ENCODE measurements at places on chromosomes 7 and 10.

GRCh38 chr7:148545172-148545571, 45.4 kb upstream of the C7orf33 start:
- no peak for DNase-seq

- DNase-seq = no peak
These were observed 11.3 kb upstream of the TRPV6 start for GRCh38 chr7:142896741-142897379.

DNA sequence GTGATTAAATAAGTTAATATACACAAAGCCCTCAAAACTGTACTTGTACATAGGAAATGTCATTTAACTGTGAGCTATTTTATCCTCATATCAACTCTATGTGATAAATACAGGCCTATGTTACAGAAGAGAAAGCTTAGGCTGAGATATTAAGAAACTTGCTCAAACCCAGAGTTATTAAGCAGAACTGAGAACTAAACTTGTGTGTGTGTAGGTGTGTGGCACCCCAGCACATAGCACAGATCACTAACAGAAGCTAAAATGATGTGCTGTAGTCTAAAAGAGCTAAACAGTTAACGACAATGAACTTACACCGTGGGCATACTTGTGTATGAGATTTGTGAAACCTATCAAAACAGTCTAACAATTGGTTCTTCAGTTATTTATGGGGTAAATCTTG, 34.5 kb downstream of the MTPN start:
- DNase-seq = no peak

DNA sequence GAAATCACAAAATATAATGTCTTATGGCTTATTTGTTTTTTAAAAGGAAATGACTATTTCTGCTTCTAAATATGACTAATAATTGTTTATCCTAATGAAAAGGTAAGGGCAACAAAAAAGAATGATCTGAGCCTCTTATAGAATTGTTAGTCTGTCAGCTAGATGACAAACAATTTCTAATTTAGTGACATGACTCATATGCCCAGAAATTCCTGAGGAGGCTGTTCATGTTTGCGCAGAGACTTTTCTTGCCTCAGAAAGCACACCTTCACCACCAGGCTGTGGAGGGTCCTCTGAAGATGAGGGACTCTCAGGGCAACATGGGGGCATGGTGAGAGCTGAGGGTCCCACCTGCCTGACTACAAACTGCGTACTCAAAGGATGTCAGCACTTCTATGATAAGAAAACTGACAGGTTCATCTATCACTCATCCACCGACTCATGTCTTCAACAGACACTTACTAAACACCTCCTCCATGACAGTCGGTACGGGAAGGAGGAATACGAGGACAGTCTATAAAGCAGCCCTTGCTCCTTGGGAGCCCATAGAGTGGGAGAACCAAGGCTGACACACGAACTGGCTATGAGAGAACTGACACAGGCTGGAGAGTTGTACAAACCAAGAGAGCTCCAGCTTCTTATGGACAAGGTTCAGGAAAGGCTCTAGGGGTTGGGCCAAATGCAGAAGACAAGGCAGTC, 102.0 kb downstream of the PKD1L1 start:
- no peak for DNase-seq

GRCh38 chr7:74116356-74116755, 32.8 kb downstream of the LIMK1 start:
- no peak for DNase-seq

GRCh38 chr10:100715445-100716385, 29.7 kb upstream of the PAX2 start:
- no peak for DNase-seq

DNA sequence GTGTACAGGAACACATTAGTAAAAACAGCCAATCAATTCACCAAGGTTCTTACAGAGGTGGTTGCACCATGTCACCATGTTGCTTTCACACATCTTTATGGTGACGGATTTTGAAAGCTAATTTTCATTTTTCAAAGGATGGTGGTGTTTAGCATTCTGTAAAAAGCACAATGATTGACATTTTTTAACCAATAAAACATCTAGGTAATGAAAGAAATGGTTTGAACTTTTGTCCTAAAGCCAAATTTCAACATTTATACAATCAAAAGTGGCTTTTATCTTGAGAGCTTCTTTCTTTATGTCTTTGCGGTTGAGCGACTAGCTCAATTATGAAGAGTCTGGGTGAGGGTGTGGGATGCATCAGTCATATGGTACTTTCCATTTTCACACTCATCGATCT, 94.4 kb downstream of the MALRD1 start:
- no peak for DNase-seq

DNA sequence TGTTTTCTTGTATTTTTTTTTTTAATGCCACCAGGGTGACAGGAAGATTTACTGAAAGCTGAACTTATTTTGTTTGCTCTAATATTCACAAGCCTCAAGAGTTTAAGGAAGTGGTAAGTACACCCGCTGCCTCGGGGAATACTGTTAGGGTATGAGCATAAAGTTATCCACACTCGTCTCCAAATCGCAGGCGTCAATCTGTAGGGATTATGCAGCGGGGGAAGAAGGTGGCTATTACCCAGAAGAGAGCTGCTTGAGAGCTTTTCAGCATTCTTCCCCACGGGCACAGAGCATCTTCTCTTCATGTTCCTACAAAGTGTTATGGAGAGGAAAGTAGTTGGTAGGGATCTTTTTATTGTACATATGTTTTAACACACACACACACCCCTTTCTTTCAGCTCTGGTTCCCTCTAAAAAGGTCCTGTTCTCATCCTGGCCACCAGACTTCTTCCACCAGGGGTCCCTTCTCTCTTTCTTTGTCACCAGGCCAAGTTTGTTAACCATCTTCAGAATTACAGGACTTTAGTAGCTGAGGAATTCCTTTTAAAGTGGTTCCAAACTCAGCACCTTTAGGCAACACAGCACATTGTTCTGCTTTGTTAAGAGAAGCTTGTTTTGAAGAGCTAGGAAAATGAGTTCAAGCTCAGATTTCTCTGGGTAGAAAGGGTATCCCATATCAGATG, 411.6 kb upstream of the GALNT17 start:
- no peak for DNase-seq

DNA sequence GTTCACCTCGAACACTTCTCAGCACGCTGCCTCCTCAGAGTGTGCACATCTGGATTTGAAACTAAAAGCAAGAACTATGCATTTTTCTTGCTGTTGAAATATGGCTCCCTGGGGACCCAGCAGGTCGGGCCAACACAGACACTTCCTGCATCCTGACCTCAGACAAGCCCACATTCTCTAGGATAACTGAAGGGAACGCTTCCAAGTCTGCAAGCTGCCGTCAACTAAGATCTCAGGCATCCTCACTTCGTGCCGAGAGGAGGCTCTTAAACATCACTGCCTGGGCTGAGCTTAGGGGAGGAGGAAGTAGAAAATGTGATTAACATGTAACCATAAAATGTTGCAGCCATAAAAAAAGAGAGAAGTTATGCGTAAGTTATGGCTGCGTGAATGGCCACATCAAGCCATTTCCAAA, 65.5 kb downstream of the PYROXD2 start:
- peak; percentile 13 for DNase-seq

DNA sequence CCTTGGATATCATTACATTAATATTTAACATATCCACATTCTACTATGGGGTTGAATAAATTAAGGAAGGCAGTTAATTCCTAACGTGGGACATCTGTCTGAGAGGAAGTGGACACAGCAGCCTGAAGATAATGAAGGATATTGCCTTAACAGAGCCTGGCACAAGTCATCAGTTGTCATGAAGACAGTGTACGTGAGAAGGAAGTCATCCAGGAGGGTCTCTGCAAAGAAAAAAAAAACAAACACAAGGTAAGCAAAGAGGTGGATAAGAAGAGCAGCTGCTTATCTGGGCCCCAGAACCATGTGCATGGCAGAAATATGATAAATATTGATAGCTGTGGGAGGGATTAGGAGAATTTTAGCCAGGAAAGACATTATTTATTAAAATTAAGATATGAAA, 190.0 kb downstream of the RAPGEF5 start:
- peak; percentile 37 for DNase-seq

DNA sequence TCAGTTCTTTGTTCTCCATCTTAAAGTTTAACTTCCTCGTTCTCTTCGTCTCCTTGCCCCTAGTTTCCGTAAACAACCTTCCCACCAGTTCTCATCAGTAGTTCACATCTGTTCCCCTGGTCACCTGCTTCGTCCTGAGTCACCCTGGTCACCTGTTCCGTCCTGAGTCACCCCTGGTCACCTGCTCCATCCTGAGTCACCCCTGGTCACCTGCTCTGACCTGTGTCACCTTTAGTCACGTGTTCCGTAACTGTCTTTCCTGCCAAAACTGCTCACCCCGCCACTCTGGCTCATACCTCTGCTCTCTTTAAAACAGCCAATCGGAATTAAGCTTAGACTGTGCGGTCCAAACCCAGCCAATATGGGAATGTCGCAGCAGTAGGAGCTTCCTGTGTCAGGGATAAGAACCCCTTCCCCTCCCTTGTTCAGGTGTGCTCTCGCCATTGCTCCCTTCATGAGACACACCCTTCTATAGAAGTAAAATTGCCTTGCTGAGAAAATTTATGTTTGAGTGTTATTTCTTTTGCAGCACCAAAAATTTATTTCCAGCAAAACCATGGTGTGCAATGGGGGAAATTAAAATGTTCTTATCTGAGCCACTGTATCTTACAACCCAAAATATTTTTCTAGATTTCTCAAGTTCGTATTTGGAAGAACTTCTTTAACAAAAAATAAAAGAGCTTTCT, 112.2 kb downstream of the VIM start:
- DNase-seq = no peak

DNA sequence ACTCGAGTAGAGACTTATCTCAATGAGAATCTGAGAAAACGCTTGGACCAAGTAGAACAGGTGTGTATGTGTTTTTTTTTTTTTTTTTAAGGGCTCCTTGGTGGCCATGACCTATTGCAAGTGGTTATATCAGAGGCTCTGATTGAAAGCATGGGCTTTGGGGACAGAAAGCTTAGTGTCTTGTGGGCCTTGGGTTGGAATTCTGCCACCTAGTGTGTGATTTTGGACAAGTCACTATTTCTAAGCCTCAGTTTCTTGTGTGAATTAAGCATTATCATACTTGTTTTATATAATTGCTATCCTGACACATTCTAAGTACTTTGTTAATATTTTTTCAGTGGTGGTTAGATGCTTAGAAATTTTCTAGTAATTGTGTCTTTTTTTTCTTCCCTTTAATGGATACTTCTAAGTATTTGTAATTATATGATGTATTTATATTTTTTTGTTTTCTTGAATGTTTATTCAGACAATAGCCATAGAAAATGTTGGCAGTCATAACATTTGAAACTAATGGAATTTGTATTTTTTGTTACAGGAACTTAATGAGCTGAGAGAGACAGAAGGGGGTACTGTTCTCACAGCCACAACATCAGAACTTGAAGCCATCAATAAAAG, 33.1 kb downstream of the SMC3 start:
- DNase-seq = peak; percentile 57

DNA sequence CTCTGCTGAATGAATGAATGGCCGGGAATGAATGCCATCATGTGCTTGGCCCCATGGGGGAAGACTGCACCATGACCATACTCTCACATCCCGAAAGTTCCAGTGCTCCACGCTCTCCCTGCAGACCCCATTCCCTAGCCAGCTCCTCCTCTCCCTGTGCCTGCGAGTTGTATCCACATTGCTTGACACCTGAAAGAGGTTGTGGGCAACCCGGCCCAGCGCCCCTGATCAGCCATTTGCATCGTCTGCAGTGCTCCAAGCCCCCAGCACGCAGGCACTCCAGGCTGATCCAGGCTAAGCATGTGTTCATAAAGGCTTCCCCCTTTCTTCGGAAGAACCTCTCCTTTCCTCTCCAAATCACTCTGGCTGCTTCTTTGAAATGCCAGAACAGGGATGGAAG, 354.4 kb upstream of the MKI67 start:
- DNase-seq = no peak

- no peak for DNase-seq
These were observed 34.0 kb downstream of the MINDY4 start for GRCh38 chr7:30805081-30805691.

DNA sequence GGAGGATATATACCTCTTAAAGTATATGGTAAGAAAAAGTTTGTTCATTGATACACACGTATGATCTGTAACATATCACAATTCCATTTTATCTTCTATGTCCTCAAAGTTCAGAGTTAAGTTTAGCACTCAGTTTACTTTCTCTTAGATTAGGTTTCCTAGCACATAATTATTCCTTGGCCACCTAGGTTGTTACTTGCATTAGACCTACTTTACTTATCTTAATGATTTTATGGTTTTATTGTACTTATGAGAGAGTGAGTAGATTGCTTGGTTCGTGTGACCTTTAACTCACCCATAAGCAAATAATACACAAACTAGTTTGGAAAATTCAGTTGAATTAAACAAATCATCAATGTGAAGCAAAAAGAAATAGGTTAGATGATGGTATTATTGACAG, 33.9 kb upstream of the SP4 start:
- DNase-seq = no peak

- DNase-seq = no peak
These were observed 131.2 kb downstream of the MPP7 start for GRCh38 chr10:28171468-28172222.

DNA sequence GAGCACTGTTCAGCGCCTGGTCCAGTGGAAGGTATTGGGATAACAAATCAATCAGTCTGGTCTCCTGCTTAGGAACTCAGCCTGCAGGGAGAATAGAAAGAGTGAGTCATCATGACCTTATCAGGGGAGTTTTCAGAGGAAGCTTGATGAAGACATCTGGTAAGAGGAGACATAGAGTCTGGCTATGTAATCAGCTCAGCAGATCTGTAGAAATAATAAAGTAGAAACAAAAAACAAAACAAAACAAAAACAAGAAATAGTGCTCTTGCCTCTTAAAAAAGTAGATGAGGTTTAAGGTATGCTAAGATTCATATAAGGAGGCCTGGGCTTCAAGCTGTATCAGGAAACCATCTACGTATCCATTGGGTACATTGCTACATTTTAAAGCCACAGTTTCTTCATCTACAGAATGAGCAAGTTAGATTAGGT, 14.4 kb downstream of the TAS2R41 start:
- DNase-seq = no peak

DNA sequence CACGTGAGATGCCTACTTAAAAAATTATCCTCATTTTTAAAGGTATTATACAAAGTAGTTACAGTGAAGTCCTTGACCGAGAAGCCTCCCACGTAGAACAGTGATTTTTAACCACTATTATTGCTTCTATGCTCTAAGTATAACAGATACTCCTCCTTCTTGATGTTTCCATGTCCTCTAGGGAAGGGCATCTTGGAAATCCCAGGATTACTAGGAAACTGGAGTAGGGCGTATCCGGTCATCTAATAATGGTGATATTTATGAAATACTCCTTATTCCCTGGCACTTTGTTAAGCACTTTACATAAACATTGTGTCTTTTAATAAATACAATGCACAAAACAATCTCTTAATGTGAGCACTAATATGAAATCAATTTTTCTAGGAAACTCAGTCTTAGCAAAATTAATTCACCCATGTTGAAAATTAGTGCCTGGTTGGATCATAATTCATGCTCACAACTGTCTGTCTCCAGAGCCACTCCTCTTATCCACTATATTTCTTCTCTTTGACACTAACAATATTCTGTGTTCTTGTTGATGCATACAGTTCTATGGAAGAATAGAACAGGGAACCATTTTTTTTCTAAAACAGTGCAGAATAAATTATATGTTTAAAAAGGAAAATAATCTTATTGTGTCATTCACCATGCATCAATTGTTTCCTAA, 128.6 kb upstream of the SEMA3E start:
- DNase-seq = no peak

- peak; percentile 84 for DNase-seq
These were observed 47.4 kb downstream of the TNS3 start for GRCh38 chr7:47534322-47535034.
